ENCODE measurements at places on chromosomes 7 and 10.

GRCh38 chr10:125455855-125456254 is 227.1 kb downstream of the TEX36 start:
- DNase-seq: no peak

GRCh38 chr7:123974326-123974908 is 49.4 kb downstream of the SPAM1 start:
- no peak for DNase-seq

DNA sequence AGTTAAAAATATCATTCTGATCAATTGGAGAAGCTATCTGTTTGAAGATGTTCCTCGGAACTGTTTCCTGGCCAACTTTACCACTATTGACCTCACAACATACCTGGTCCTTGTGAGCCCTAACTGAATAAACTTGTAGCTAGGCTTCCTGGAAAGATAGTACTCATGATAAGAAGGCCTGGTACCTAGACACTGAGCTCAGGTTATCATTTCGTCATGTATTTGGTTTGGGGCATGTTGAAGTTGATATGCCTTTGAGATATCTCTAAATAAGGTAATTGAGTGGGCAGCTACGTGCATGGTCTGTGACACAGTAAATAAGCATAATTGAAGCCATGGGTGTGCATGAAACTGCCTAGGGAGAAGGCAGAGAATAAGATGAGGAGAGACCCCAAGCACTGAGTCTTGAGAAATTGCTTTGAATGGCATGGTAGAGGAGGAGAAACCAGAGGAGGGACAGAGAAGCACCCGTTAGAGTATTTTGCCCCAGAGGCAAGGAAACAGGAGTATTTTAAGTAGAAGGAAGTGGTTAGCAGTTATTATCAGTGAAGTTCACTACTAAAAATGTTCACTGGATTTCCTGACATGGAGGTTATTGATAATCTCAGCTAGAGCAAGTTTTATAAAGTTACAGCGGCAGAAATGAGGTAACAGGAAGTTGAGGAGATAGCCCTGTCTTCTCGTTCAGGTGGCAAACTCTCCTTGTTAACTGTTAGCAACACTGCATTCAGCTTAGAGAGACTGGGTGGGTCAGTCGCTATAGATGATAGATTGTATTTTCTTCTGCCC is 55.6 kb downstream of the CC2D2B start:
- no peak for DNase-seq

DNA sequence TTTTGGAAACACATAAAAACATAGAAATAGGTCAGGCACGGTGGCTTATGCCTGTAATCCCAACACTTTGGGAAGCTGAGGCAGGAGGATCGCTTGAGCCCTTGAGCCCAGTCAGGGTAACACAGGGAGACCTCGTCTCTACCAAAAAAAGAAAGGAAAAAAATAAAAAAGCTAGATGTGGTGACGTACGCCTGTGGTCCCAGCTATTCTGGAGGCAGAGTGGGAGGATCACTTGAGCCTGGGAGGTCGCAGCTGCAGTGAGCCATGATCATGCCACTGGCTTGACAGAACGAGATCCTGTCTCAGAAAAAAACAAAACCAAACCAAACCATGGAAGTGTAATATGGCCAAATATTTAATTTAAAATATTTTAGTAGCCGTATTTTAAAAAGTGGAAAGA is 55.6 kb downstream of the MCU start:
- no peak for DNase-seq

GRCh38 chr10:22629126-22629525 is 85.3 kb downstream of the PIP4K2A start:
- no peak for DNase-seq

GRCh38 chr7:146948703-146949102 is 832.1 kb downstream of the CNTNAP2 start:
- DNase-seq: no peak

DNA sequence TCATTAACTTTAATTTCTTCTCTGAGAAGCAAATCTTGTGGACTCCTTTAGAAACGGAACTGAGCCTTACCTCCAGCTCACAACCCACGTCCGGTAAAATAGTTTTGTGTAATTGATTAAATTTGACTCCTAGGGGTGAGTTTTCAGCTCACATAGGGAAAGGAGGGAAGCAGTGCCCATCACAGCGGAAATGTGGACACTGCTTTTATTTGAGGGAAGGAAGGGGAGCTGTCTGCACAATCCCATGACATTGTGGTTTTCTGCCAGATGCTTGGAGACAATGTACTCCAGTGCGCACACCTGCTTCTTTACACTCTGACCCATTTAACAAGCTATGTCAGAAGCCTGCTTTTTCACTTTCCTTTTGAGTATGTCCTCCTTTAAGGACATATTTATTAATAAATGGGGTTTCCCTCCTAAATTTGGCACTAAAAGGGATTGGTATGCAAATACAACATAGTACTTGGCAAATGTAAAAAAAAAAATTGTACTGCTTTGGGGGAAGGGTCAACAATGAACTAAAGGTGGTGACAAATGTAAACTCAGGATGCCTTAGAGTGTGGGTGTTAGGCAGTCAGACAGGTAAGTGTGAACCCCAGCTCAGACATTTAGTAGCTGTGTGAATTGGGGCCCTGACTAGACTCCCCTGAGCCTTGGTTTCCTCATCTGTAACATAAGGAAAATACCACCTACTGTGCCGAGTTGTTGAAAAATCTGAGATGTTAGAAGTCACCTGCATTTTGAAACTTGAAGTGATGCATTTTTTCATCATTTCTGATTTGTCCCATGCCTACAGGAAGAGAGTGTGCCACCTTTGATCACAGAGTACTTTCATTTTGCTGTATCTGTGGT is 90.2 kb upstream of the KLF6 start:
- no peak for DNase-seq

DNA sequence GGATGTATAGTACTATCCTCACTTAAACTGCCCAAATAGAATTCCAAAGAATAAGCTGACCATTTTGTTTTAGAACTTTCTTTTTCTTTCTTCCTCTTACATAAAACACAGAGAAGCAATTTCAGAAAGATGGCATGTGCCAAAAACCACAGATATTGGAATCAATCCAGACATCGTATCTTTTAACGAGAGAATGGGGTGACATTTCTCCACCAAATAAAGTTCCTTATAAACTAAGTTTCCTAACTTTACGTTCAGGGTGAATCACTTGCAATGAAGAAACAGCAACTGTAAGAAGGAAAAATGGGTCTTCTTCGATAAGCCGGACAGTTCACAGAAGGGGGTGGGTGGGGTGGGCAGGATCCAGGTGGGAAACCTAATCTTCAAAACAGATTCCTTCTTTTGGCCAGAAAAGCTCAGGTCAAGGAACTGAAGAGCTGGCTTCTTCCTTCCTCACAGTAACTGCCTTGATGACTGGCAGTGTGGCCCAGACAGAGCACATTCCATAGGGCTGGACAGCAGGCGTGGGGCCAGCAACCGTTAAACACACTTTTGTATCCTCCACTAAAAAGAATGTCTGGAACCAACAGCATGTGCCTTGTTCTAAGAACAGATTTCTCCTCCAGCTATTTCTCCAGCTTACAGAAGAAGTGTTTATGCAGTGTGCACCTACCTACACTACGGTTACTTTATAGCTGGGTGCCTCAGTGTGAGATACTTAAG is 31.5 kb downstream of the CREB3L2 start:
- peak; percentile 62 for DNase-seq

- no peak for DNase-seq
These were observed 33.2 kb downstream of the PNPLA8 start for GRCh38 chr7:108492742-108493141.

- DNase-seq: no peak
These were observed 138.0 kb downstream of the CDH23 start for GRCh38 chr10:71534568-71535194.

DNA sequence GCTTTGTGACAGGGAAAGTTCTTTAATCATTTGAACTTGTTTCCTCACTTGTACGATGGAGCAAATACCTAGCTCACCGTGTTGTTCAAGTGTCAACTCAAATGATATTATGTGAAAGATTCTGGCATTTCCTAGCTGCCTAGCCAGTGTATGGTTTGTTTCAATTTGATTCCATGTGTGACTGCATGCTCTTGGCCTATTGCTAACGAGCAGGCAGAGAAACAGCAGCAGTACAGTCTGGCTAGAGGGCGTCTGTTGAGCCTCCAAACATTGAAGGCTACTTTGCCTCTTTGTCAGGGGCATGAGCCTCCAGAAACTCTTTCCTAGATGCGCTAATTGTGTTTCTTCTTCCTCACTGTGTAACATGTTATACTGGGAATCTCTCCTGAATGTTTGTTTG is 417.4 kb downstream of the EXOC4 start:
- no peak for DNase-seq

DNA sequence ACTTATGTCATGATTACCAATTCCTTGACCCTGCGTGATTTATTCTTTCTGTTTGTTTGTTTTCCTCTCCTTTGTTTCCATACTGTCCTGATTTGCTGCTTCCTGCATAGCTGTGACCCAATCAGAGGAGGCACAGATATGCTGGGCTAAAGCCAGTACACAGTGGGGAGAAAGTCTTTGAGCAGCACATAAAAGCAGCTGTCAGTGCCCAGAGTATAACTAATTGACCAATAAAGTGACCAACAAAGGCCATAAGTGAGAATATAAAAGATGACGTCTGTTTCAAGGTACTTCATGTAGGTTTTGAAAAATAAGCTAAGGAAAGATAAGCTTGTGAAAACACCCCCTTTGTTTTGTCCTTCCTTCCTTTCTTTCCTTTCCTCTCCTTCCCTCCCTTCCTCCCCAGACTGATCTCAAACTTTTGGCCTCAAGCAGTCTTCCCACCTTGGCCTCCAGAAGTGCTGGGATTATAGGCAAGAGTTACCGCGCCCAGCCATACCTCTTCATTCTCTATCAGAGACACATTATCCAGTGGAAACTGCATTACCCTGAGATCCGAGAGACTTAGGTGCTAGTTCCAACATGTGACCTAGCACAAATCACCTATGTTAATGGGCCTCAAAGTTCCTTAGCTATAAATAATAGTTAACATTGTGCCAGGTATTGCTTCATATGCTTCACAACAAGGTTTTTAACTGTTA is 17.0 kb downstream of the BCAP29 start:
- DNase-seq: no peak

GRCh38 chr7:112182749-112183148 is 23.4 kb downstream of the DOCK4 start:
- no peak for DNase-seq

GRCh38 chr7:56062382-56062781 is 1.7 kb upstream of the SUMF2 start:
- no peak for DNase-seq

GRCh38 chr10:131249955-131250344 is 61.6 kb downstream of the TCERG1L start:
- DNase-seq: no peak

- DNase-seq: no peak
These were observed 7.7 kb upstream of the PRKAR1B start for GRCh38 chr7:734808-735207.

GRCh38 chr7:108442039-108442568 is 14.1 kb downstream of the NRCAM start:
- DNase-seq: no peak

- DNase-seq: no peak
These were observed 221.0 kb downstream of the AUTS2 start for GRCh38 chr7:69819333-69819705.

DNA sequence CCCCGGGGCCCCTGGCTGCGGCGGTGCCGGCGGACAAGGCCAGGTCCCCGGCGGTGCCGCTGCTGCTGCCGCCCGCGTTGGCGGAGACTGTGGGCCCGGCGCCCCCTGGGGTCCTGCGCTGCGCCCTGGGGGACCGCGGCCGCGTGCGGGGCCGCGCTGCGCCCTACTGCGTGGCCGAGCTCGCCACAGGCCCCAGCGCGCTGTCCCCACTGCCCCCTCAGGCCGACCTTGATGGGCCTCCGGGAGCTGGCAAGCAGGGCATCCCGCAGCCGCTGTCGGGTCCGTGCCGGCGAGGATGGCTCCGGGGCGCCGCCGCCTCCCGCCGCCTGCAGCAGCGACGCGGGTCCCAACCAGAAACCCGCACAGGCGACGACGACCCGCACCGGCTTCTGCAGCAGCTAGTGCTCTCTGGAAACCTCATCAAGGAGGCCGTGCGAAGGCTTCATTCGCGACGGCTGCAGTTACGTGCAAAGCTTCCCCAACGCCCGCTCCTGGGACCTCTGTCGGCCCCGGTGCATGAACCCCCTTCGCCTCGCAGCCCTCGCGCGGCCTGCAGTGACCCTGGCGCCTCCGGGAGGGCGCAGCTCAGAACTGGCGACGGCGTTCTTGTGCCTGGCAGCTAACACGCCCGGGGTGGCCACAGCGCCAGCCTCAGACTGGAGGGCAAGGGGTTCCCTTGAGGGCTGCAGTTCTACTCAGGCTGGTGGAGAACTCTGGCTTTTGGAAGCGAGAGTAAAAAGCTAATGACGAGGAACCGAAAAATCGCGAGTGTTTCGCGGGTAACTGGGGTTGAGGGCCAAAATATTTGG is 804 bp downstream of the FRAT1 start:
- peak; percentile 37 for DNase-seq

DNA sequence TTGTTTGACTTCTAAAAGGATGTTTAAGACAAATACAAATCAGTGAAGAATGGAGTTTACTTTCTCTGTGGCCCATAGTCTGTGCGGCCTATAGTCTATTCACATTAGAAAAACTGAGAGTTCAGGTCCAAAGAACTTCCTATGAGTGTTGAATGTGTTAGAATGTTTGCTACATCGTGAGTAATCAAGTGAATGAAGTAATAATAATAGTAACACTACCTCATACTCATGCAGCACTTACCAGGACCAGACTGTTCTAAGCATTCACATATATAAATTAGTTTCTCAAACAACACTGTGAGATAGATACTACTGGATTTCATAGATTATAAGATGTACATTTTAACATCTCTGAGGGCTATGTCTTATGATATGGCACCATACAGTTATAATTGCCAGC is 70.4 kb downstream of the RALA start:
- DNase-seq: no peak

DNA sequence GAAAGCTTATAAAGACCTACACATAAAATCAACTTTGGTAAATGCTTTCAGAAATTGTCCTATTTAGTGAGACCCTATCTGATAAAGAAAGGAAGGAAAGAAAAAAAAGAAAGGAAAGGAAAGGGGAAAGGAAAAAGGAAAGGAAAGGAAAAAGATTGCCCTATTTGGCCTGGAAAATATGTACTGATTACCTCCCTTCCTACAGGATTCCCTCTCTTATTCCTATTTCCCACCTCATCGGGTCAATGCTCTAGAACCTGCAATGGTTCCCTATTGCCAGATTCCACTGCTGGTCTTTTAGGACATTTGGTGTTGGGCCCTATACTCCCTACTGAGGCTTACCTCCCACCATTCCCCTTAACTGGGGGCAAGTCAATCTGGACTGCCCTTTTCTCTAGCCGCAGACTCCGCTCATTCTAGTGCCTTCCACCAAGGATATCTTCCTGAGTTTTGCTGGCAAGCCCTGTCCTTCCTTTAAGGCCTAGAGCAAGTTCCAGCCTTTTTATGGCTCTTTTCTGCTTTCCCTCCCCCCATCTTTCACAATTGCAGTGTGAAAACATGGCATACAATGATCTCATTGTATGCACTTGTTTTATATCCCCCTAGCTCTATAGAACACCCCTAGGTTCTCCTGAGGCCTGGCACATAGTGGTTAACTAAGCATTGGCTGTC is 4.4 kb downstream of the DDIT4 start:
- DNase-seq: no peak

DNA sequence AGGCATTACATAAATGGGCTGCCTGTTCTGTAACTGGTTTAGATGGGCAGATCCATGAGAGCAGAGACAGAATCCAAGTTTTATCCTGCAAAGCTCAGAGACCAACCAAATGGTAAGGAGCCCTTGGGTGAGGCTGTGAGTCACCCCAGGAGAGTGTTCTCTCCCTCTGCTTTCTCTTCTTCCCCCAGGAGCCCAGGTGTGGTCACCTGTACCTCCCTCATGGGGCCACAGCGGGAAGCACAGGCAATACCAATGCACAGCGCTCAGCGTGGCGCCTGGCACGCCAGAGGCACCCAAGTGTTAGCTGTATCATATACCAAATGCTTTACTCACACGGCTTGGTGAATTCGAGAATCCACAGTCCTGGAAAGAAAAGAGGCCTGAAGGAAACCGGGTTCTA is 39.4 kb downstream of the CTBP2 start:
- no peak for DNase-seq
